ENCODE measurements at places on chromosomes 6 and 20.

GRCh38 chr20:59729506-59729905 lies 125.2 kb downstream of the PHACTR3 start:
- DNase-seq: no peak

DNA sequence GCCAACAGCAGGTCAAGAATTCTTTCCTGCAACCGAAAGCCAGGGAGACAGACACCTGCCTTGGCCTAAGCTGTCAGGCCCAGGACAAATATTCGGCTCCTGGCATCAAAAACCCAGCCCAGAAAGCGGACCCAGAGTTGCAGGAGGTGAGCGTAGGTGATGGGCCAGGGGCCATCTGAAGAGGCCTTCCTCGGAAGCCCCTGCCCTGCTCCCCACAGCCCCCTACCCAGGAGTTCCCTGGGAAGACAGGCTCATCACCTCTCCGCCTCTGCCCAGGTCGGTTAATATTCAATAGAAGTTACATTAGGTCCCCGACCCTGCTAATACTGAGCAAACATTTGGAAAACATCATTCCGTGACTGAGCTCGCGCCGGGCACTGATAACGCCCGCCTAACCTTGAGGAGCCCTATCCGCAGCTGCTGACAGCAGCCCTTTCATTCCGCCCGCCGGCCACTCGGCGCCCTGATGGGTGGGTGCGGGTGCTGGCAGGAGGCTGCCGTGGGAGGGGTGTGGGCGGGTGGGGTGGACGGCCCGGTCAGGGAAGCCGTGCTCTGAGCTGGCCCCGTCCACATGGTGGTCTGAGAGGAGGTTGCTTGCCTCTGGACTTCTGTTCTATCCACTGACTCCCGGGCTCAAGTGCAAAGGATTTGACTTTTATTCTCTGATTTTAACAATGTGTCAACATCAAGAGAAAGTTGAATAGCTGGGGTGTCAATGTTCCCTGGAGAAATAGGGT lies 55.7 kb downstream of the HNF4A start:
- no peak for DNase-seq

- peak; percentile 50 for DNase-seq
Observed at GRCh38 chr20:36975099-36975818, 23.8 kb upstream of the SAMHD1 start.

DNA sequence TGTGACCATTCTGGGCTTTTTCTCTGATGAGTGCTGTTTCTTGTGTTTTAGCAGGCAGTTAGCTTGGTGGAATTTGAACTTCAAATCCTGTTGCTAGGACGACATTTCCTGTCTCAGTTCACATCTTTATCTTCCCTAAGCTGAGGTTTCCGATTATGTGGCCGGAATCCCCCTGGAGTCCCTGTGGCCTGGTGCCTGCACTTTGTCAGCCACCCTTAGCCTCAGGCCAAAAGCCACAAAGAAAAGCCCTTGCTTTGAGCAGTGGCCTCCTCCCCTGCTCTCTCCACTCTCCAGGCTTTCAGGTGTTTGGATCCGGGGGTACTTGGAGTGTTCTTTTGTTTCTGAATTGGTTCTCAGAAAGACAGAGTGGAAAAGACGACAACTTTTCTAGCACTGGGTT lies 59.9 kb upstream of the PMEPA1 start:
- DNase-seq: no peak

DNA sequence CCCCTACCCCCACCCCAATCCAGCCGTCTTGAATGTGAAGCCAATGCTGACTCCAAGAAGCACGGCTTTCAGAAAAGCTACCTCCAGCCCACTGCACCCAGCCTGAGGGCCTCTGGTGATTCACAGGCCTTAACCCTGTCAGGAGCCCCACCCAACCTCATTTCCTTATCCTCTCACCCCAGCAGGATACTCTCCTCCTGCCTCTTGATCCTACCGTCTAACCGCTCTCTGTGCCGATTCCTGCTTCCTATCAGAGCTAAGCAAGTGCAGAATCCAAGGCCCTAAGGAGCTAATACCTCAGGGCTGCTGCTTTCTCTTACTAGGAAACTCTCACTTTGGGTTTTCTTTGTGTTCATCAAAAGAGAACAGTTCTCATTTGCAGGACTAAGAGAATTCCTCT lies 47.2 kb downstream of the TRERF1 start:
- DNase-seq: peak; percentile 47

- DNase-seq: no peak
Observed at GRCh38 chr6:143005816-143006215, 54.9 kb upstream of the AIG1 start.

DNA sequence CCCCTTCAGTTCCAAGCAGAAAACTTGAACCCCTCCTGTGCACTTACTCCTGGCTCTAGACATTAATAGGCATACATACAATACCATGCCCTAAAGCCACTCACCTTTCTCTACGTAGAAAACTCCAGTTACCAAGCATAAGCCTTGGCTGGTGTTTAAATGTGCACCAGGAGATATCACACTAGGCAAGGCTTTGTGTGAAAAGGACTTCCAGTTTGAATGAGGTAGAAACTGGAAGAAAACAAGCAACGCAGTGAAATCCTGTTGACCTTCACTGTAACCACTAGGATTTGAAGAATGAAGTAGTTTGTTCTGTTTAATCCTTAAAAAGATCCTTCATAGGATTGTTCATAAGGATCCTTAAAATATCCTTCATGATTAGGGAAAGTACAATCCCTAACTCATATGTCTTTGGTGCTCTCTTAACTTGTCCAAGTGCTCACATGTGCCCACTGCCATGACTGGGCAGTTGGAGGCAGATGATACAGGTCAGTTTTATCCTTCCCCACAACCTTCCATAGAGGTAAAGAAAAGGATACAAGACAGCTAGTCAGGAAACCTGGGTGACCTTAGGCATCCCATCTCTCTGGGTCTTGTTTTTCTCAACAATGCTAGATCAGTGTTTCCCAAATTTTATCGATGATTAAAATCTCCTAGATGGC lies 9.2 kb upstream of the SCGN start:
- DNase-seq: no peak

- peak; percentile 56 for DNase-seq
Observed at GRCh38 chr6:27836783-27837624, 75.2 kb downstream of the OR2B2 start.

DNA sequence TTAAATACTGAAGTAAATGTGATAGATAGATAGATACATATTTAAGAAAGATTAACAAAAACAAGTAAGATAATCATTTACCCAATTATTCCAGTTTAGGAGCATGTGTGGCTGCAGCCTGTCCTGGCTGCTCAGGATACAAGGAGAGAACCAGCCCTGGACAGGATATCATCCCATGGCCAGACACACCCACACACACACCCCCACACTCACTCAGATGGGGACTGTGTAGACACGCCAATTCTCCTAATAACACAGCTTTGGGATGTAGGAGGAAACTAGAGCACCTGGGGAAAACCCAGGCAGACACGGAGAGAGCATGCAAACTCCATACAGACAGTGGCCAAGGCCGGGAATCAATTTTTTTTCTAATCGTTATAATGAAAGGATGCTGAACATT lies 45.6 kb downstream of the GFOD1 start:
- no peak for DNase-seq

GRCh38 chr6:30824698-30825097 lies 59.6 kb upstream of the DDR1 start:
- DNase-seq: no peak

DNA sequence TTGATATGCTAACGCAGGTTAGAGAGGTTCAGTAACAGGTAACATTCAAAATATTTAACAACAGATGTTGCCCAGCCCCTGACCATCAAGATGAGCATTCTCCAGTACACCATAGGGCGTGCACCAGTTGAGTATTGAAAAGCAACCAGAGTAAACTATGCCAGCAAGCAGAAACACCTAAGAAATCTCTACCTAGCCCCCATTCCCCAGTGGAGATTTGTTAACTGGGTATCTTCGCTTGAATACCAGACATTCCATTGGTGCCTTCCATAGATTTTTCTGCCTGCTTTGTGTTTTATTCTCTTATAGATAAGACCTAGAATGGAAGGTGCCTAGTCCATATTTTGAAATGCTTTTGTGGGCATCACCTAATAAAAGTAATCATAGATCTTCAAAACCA lies 623.9 kb downstream of the KIF16B start:
- no peak for DNase-seq

GRCh38 chr6:36219081-36219480 lies 22.5 kb downstream of the BRPF3 start:
- DNase-seq: no peak

DNA sequence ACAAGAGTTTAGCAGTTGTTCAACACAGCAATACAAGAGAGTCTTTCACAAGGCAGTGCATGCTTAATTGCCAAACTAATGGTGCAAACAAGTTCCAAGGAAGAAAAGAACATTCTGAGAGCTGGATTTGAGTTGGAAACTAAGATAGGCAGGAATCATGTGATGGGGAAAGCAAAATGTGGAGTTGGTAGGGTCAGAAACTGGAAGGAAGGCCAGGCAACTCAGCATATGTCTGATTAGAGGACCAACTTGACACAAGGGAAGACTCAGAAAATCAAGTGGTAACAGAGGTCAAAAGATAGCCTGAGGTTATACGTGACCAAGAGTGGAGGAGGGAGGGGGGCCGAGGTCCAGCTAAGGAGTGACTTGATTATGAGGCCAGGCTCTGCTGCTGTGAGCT lies 117.3 kb downstream of the SMLR1 start:
- DNase-seq: no peak

- DNase-seq: no peak
Observed at GRCh38 chr6:107871976-107872375, 47.9 kb upstream of the SCML4 start.

- no peak for DNase-seq
Observed at GRCh38 chr6:27617700-27618689, 145.1 kb upstream of the ZNF184 start.

DNA sequence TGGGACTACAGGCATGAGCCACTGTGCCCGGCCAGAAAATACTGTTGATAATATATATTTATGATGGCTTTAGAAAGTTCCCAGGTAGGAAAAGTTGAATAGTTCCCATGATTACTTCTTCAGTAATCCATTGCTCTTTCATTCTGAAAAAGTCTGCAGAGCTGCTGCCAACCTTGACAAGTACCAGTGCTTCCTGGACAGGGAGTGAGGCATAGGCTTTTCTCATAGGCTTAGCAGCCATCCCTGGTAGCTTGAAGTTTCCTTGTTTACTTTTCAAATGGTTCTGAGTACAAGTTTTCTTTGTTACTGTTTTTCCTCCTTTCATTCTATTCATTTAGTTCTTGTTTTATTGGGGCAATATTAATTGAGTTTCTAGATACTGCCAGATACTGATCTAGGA lies 7.8 kb downstream of the RWDD1 start:
- no peak for DNase-seq

DNA sequence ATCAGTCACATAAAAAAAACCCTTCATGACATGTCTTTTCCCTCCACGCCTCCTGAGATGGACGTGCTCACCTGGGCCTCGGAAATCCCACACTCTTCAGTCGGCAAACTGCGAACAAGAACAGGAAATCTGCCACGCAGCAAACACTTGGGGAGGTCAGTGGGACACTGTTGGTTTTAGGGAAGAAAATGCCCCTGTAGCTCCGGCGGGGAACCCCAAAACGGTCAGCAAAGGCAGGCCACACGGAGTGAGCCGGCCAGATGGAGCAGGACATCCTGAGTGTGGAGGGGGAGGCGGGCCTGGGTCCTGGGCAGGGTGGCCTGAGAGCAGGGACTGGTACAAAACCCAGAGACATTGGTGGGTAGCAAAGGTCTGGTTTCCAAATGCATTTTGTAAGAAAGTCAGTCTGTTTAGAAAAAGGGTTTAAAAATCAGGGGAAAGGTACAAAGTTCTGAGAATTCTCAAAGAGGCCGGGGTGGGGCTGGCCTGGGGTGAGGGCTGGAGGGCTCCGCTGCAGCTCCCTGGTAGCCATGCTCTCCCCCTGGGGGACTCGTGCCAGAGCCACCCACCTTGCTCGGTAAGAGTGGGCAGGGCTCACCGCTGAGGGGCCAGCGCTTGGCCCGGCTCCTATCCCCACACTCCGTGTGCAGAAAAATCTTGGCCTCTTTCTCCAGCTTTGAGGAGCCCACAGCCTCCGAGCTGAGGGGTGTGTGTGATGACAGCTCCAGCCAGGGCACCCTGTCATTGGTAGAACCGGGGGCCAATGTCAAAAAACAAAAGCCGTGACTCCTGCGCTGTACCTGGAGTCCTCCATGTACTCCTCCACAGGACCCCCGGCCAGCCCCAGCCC lies 5.2 kb downstream of the SLC2A4RG start:
- no peak for DNase-seq

DNA sequence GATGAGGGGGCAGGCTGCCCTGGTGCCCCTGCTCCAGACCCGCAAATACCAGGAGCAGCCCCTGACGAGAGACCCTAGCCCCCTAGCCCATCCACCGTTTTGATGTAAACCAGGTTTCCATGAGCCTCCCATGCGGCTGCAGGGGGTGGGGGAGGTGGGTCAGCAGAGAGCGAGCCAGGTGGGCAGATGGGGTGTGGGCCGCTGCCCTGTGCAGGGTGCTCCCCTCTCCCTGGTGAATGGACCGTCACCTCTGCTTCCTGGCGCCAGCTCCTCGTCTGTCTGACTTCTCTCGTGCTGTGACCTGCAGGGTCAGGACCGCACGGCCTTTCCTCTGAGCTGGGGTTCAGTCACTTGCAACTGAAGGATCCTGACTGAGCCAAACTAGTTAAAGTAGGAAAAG lies 15.7 kb upstream of the BHLHE23 start:
- DNase-seq: no peak

- DNase-seq: no peak
Observed at GRCh38 chr6:41023114-41023513, 15.9 kb downstream of the UNC5CL start.

DNA sequence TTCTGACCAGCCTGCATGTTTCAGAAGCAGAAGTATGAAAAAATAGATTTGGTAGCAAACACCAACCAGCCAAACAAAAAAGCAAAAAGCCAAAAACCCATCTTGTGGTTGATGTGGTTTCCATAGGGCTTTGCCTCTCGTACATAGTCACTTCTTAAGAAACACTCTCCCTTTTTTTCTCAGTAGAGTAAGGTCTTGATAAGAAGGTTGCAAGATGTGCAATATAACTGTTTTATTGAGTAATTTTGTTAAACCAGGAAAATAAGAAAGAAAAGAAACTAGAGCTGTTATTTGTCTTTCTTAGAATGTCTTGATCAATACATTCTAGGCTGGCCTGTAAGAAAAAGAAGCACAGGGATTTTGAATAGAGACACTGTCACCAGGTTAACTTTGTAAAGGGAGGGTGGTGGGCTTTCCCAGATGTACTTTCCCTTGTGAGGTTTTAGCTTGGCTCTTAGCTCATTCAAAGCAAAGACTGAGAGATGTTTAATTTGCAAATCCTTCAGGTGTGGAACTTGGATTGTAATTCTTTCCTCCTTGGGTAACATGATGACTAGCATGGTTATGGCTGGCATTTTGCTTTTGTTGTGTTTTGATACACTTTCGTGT lies 49.7 kb downstream of the AKAP12 start:
- no peak for DNase-seq

DNA sequence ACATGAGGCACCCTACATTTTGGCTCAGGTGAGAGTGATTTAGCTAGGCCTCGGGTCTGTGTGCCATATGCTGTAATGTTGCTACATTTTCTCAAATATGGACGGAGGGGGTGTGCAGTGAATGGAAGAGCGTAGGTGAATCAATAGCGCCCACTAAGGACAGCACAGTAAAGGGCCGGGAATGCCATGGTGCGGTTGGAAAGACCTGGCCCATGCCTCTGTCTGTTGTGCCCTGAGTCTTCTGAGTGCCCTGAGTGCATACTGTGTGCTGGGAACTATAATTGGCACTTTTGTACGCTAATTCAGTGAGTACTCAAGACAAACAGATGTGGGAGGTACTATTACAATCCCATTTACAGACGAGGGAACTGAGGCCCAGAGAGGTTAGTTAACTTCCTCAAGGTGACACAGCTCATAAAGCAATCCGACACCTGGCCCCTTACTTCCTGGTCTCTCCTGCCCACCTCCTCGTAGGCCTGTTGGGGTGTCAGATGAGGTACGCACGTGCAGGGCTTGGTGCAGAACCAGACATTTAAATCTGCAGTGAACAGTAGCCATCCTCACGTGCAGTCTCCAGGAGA lies 17.3 kb downstream of the SLC22A1 start:
- peak; percentile 9 for DNase-seq
